Naive B cell (primary cell): ENCODE measurements at places on chromosomes 16 and 17.

DNA sequence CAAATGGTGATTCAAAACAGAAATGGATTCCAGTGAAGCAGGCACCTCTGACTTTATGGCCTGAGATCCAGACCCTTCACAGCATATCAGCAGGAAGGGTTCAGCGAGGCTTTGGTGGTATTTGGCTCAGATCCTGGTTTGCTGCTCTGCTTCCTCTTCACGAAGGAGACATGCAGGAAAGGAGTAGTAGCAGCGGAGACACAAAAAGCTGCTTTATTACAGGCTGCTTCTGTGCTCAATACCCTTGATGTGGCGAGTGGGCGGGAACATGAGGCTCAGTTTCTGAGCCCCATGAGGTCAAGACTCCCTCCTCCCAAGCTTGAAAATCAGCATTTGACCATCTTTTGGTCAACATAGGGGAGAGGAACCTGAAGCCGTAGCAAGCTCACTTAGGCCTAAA is 213.3 kb upstream of the AXIN2 start:
- DNase-seq = no peak

GRCh38 chr16:73415286-73415685 is 367.4 kb upstream of the ZFHX3 start:
- no peak for DNase-seq

GRCh38 chr17:20999044-20999573 is 43.7 kb downstream of the USP22 start:
- DNase-seq = no peak

DNA sequence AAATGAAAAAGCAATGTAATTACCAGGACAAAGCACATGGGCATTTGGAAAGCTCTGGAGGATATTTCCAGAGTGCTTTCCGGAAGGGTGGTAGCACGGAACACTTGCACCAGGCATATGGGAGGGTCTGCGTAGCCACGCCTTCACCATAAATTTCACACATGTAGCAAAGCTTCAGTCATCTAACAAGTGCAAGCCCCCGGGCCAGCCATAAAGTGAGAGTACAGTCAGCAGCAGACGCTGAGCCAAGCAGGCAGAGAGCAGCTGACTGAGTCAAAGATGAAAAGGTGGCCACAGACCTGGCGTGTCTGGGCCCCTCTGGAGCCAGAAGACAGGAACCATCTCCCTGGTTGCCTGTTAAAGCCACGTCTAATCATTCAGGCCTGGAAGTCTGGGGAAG is 130.6 kb downstream of the SEC14L1 start:
- no peak for DNase-seq

DNA sequence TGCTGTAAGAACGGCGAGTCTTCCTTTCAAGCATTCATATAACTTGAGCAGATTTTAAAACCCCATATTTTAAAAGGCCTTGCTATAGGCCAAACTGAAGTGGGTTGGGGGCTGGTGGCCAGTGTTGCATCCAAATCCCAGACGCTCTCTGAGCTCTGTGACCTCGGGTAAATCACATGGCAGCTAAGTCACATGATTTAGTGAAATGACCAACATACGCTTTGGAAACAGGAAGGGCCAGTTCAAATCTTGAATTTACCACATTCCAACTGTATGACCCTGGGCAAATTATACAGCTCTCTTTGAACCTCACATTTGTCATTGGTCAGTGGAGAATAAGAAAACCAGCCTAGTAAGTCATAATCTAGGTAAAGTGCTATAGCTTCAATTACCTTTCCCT is 519.3 kb downstream of the HAPSTR1 start:
- no peak for DNase-seq

- no peak for DNase-seq
Measured at GRCh38 chr16:31467151-31467773, 4.7 kb upstream of the TGFB1I1 start.

GRCh38 chr16:69311533-69312387 is 610 bp downstream of the VPS4A start:
- no peak for DNase-seq

- DNase-seq = no peak
Measured at GRCh38 chr17:75228305-75228704, 22.8 kb downstream of the NUP85 start.

- no peak for DNase-seq
Measured at GRCh38 chr17:19390951-19391350, 4.0 kb upstream of the MFAP4 start.

DNA sequence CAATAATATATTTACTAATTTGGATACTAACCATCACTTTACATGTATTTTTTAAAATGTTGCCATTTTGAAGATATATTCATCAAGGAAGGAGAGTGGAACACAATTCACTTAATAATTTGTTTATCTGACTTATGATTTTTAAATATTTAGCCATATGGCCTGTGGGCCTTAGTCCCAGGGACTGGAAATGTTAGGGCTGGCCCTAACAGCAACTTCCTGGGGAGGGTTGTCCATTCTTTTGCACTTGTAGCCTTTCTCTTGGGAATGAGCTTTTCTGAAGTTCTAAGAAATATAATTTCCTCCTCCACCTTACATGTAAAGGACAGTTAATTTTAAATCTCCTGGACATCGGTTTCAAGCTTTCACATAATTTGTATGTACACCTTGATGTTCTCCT is 27.7 kb upstream of the WSB1 start:
- no peak for DNase-seq

GRCh38 chr17:13490427-13490826 is 111.3 kb downstream of the HS3ST3A1 start:
- no peak for DNase-seq

GRCh38 chr17:48123111-48123510 is 15.5 kb downstream of the SNX11 start:
- DNase-seq = no peak

DNA sequence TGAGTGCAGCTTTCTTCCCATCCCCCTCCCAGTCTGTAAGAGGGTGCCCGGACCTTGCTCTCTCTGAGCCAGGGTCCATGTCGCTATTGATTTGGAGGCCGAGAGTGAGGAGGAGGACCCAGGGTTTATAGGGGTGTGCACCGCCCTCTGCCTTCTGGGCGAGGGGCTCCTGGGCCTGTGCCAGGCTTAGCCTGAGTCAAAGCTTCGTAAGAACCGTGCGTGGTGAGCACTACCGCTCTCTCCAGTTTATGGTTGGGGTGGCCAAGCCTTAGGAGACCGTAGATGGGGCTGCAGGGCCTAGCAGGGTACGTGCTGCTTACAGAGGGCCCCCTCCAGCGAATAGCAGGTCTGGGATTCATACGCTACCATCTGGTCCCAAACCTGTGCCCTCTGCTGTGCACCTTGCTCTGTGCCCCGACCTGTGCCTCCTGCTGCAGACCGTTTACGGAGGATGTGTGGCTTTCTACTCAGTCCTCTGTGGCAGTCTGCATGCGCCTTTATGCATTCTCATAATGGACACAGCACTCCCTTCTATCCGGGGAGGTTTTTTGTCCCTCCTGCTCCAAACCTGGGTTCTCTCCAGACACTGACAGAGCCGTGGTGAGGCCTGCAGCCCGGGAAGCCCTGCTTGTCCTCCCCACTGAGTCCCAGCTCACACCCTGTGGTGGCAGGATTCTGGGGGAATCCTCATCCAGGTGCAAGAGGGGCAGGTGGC is 54.7 kb downstream of the PGS1 start:
- DNase-seq = no peak

DNA sequence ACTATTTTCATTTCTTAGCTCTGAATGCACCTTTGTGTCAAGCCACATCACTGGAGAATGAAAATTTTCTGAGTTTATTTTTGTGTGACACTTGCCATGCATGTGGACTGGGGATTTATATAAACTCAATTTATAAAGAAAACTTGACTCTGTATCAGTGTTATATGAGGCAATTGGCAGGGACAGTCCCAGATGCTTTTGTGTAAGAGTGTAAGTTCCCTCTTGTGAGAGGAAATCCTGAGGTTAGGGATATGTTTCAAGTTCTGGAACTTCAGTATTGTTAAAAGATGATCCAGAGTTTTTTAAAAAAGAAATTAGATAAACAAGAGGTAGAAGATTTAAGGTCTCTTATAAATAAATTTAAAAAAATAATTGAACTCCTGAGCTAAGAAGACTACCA is 10.9 kb upstream of the CCL8 start:
- no peak for DNase-seq

- DNase-seq = no peak
Measured at GRCh38 chr17:75371981-75372380, 33.5 kb downstream of the GRB2 start.

- no peak for DNase-seq
Measured at GRCh38 chr16:84913315-84913714, 93.5 kb downstream of the CRISPLD2 start.

DNA sequence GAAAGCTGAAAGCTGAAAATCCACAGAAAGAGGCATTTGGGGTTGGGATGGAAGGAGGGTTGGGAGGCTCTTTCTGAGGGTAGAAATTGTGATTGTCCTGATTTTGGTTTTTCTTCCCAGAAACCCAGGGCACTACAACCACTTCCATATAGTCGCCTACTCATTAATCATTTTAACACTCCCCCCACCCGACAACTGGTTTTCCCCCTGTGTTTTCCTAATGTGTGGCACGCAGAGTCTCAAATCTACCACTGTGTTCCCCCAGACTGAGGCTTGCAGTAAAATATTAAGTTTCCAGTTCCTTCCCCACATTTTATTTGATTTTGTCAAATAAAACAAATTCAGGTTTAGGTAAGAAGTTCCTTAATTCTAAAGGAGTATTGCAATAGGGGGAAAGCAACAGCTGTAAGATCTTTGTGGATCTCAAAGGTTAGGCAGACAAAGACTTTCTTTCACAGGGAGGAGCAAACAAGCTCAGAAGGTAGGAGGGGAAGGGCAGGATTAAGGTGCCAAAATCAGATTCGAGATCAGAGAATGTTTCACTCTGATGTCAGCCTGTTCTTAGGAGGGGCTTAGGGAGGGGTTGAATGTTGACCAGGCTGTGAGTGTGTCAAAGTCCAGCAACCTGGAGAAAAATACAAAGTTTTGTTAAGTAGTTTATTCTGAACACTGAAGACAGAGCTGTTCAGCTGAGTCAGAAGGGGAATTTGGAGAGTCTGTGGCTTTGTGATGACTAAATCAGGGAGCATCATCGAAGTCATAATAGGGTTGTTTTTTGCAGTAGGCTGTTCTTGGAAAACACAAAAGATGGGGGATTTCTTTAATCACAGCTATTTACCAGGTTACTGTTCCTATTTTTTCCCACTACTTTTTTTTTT is 3.6 kb downstream of the ZNF267 start:
- DNase-seq = no peak

DNA sequence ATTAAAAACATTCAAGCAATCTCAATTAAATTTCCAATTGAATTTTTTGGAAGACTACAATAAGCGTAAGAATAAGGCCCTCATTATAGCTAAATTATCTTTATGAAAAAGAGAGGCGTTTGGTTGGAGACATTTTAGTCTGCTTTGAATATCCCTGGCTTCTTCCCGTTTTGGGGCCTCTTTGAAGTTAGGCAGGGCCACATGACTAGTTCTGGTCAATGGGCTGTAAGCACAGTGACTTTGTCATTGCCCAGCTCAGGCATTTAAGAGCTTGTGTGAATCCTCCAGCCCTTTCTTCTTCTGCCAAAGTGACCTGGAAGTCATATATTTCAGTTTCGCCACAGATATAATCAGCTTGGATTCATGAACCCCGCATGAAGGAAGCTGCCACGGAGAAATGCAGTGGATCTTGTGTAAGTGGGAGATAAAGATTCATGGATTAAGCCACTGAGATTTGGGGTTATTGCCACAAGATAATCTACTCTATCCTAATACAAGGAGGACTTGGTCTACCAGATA is 21.7 kb upstream of the UBTF start:
- no peak for DNase-seq

- peak; percentile 69 for DNase-seq
Measured at GRCh38 chr16:4309833-4310266, 6.0 kb upstream of the GLIS2 start.

- DNase-seq = no peak
Measured at GRCh38 chr17:20203761-20204263, 194.7 kb downstream of the SPECC1 start.

- DNase-seq = no peak
Measured at GRCh38 chr16:55842369-55843104, 9.6 kb upstream of the CES1 start.

DNA sequence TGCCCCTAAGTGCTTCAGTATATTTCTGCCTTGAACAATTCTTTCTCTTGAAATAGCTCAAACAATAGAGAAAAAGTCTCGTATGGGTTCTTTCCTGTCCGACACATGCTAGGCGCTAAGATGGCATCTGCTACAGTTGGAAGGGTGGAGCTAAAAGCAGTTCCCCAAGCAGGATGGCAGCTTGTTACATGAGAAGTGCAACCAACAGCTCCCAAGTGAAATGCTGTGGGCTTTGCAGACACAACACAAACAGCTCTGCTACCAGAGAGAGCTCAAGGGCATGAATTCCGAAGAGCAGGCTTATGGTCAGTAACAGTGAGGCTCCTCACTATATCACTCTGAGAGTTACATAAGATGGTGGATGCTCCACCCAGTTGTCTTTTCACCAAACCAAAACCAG is 83.8 kb downstream of the VPS53 start:
- DNase-seq = no peak

- no peak for DNase-seq
Measured at GRCh38 chr17:2366747-2367494, 29.6 kb downstream of the SGSM2 start.

- DNase-seq = no peak
Measured at GRCh38 chr16:20839504-20839903, 33.2 kb downstream of the REXO5 start.

GRCh38 chr17:18224387-18225120 is 881 bp upstream of the LLGL1 start:
- DNase-seq = no peak

DNA sequence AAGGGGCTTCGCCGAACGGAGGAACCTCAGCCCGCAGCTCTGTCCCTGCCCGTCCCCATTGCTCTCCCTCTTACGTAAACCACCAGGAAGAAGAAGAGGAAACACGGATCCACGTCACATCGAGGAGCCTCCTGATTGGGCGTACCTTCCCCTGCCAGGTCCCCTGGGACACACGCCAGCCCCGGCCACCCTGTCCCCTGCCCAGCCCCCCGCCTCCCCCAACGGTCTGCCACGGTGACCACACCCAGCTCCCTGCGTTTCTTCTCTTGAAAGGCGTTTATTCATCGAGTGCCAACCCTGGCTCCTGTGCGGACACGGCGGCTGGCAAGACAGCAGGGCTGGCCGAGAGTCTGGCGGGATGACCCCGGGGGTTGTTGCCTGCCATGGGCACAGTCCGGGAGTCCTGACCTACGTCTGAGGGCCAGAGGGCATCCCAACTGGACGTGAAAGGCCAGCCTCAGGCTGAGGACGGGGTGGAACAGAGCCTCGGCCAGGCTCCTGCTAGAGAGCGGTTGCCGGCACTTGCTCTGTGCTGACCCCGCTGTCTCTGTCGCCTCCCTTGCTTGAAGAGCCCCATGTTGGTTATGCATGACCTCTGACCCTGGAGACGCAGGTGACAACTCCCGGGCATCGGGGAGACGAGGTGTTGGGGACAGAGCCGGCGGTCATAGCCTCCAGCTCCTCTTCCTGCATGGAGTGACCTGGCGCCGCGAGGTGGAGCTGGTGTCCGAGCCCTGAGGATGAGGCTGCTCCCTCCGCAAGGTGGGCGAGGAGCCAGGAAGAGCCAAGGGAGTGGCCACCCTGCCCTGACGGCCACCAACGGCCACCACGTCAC is 40.5 kb upstream of the ACSF3 start:
- no peak for DNase-seq
